Suppressor macrophage (primary cell): ENCODE measurements at places on chromosomes 1 and 21.

GRCh38 chr1:199242147-199242546 is 603.3 kb downstream of the PTPRC start:
- DNase-seq, result peak; percentile 55

- peak; percentile 92 for DNase-seq
Measured at GRCh38 chr1:244322791-244323521, 128.8 kb downstream of the ADSS2 start.

DNA sequence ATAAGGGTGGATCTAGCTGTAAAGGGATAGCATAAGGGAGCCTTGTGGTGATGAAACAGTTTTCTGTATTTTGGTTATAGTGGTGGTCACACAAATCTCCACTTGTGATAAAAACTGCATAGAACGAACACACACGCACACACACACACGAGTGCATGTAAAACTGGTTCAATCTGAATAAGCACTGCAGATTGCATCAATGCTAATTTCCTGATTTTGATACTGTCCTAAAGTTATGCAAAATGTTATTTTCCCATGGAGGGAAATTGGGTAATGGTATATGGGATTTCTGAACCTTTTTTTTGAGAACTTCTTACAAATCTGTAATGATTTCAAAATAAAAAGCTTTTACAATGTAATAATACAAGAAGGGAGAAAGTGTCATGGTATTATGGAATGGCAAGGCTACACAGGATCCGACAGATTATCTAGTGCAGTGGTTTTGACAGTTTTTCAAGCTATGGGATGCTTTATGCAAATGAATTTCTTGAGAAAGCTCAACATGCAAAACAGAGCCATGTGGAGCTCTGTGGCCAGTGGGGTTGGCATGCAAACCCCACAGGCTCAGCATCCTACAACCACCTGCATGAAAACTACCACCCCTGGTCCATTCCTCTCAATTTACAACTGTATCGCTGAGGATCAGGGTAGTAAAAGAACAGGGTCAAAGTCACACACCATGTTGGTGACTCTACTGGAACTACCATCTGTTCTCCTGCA is 18.8 kb downstream of the SLC41A1 start:
- no peak for DNase-seq

- peak; percentile 19 for DNase-seq
Measured at GRCh38 chr1:2049718-2050431, at the start of gene PRKCZ. PRKCZ (plus strand) TSS chr1:2050411; CDS start chr1:2050631, 220 bp downstream.

GRCh38 chr1:241637604-241638003 is 2.6 kb downstream of the CHML start:
- peak; percentile 78 for DNase-seq

GRCh38 chr1:229420765-229421164 is 13.1 kb downstream of the ACTA1 start:
- no peak for DNase-seq

DNA sequence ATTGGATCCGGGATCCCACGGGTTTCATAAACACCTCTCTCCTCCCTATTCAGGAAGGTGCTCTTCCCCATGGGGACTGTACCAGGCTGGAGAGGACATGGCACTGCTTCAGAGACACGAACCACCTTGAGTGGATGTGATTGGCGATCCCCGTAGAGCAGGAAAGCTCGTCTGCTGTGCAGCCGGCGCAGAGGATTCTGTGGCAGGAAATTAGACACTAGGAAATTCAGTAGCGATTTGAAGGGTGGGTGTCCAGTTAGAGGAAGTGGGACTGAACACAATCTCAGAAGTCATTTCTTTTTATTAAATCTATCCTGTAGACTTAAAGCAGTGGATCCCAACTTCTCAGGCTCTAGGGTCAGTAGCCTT is 767 bp downstream of the PDIK1L start:
- peak; percentile 55 for DNase-seq

- DNase-seq, result no peak
Measured at GRCh38 chr1:16922466-16922865, 735 bp downstream of the CROCC start.

- DNase-seq, result peak; percentile 28
Measured at GRCh38 chr1:18573170-18573569, 57.5 kb upstream of the PAX7 start.

GRCh38 chr1:2233997-2234761 is 6.1 kb downstream of the SKI start:
- DNase-seq, result peak; percentile 97

- peak; percentile 87 for DNase-seq
Measured at GRCh38 chr1:152141971-152142584, 16.9 kb downstream of the RPTN start.

- DNase-seq, result peak; percentile 37
Measured at GRCh38 chr1:14923727-14924452, 229.7 kb upstream of the TMEM51 start.

DNA sequence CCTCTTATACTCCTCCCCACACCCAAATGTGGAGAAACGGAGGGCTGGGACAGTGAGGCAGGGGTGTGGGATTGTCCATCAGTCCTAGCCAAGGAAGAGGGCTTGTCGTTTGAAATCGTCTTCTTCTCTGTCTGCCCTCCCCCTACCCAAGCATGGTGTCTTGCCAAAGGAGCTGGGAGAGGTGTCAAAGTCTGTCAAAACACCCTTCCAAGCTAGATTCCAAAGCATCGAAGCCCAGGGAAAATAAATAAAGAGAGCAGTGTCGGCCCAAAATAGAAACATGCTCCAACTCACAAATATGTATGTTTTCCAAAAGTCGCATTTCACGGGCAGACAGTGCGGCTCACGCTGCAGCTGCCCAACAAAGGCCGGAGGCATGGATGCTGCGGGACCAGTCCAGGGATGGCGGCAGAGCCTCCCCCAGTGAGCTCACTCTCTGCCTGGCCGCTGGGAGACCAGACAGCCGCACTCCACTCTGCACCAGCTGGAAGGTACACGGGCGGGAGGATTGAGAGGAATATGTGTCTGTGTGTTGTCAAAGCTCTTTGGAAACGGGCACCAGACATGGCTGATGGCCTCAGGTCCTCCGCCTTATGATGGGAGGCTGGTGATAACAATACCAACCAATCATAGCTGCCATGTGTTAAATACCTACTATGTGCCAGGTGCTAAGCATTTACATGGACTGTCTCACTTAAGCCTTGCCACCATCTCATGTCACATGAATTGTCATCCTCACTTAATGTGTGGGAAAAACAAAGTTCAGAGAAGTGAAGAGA is 3.9 kb downstream of the DISP3 start:
- DNase-seq, result no peak

DNA sequence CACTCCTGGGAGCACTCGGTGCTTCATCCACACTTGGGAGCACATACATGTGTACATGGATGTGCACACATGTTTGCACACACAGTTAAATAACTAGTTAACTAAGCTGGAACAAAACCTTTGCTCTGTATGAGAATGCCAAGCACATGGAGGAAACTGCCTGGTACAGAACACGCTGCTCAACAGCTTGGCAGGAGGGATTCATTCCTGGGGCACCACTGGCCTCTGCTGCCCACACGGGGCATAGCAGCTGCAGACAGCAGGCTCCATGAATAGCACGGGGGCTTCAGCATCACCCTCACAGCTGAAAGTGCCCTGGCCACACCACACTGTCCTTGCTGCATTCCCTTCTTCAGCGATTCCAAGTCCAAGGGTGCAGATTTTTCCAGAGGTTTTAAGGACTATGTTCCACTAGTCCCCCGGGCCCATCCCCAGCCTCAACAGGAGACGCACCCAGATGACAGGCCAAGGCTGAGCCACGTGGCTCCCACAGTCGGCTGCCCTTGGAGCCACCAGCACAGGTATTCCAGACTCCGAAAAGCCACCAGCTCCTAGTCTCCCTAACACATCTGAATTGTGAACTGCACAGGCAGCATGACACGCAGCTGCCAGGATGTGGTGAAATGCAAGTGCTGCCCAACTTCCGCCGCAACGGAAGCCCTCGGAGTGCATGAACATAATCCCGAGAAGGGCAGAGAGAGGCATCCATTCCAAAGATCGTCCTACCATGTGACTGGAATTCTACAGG is 16.9 kb downstream of the NPHP4 start:
- peak; percentile 54 for DNase-seq

GRCh38 chr1:110768605-110769004 is 93.9 kb upstream of the KCNA3 start:
- no peak for DNase-seq

DNA sequence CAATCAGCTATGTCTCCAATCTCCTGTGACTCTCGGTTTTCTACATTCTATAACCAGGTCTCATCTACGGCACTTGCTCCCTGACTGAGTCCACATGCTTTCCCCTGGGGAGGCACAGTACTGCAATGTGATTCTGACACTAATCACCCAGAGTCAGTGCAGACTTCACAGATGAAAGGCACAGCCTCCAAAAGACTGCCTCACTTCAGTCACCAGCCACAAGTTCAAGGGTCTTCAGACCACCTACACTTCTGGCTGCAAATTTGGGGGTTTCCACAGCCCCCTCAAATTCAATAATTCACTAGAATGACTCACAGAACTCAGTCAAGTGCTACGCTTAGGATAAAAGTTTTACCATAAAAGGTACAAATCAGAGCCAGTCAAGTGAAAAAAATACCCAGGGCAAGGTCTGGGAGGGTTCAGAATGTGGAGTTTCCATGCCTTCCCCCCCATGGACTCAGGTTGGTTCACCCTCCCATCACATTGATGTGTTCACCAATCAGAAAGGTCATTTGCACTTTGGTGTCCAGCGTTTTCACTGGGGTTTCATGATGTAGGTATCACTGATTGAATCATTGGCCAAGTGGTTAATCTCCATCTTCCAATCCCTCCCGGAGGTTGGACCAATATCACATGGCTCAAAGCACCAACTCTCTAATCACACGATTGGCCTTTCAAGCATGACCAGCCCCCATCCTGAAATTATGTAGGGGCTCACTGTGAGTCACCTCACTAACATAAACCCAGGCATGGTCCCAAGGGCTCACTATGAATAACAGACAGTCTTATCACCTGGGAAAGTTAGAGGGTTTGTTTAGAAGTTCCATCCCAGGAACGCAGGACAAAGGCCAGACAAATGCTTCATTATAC is 182.9 kb upstream of the CAMK1G start:
- no peak for DNase-seq

GRCh38 chr1:27646676-27647075 is 11.7 kb upstream of the FGR start:
- no peak for DNase-seq

DNA sequence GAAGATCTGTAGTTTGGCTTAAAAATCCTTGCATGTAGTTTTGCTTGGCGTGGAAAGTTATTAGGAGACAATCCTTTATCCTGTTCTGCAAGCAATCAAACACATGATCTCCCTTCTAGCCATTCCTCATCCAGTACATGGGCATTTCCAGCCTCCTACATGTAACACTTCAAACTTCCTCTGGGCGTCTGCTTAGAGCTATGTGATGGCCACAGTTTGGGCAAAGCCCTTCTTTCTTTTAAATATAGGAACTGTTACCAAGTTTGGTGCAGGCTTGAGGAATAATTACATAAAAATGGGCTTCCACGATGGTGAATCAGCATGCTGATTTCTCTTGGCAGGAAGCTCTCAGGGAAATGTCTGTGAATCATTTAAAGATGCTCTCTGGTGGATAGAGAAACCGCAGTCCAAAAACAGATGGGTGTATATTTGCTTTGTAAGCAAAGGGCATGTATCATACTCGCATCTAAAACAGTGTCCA is 176.9 kb upstream of the FMN2 start:
- DNase-seq, result peak; percentile 84

DNA sequence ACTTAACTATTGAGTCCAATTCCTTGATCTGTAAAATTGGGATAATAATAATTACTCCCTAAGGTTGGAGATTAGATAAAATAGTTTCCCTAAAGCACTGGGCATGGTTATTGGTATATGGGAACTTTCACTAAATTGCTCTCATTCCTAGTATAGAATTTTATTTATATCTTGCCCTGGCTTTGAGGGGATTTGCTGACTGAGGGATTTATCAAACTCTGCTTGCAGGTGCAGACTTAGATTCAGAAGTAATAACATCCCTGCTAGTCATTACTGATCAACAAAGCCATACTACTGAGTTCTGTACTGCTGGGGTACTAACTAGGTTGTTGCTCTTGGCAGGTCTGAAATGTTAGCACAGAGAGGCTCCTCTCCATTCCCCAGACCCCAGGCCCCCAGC is 41.9 kb downstream of the CASQ2 start:
- DNase-seq, result no peak

GRCh38 chr1:32014199-32014947 is 705 bp downstream of the KHDRBS1 start:
- DNase-seq, result peak; percentile 55

DNA sequence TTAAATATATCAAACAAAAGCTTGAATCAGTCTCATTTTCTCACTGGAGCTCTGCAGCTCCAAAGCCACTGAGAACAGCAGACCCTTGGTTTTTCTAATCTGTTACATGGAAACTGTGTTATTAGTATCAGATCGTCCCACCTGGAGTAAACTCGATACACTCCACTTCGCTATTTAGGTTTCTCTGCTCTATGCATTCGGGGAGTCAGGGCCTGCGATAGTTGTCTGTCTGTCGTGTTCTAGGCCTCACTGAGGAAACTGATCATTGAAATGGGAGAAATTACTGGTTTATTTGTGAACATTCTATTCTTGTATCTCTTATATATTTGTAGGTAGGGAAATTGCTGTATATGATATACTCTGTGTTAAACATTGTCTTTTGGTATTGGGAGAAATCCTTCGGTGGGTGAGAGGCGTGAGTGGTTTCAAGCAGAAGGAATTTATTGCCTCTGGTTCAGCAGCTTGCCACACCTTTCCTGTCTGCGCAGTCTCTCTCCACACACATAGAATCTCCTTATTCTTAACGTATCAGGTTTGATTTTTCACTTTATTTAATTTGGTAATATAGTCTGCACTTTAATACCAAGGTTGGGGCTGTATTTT is 8.5 kb downstream of the PRDM2 start:
- no peak for DNase-seq

DNA sequence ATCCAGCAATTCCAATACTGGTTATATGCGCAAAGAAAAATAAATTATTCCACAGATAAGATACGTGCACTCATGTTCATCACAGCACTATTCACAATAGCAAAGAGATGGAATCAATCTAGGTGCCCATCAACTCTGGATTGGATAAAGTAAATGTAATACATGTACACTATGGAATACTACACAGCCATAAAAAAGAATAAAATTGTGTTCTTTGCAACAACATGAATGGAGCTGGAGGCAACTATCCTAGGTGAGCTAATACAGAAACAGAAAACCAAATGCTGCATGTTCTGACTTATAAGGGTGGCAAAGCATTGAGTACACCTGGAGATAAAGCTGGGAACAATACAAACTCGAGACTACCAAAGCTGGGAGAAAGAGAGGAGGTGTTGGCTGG is 787.3 kb downstream of the KCNT2 start:
- no peak for DNase-seq

DNA sequence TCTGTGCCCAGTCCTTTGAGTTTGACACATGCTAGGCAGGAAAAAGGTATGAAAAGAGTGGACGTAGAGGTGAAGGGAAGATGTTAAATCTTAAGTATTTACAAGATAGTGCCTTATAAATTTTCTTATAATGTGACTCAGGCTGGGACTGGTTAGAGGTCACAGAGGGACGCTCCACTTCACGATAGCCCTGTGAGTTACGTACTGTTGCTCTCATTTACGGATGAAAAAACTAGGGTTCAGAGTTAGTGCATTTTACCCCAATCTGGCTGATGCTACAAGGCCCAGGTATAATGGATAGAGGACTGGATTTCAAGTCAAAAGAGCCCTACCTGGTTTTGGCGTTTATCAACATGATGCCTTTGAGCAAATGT is 1.4 kb upstream of the TUT4 start:
- no peak for DNase-seq
